Hematopoietic multipotent progenitor cell (in vitro differentiated cells): ENCODE measurements at places on chromosomes 6 and 20. TPM values are rescaled to one million over a fixed set of nuclear protein-coding genes. Genes with fewer than 3 reads are reported as not detected.

DNA sequence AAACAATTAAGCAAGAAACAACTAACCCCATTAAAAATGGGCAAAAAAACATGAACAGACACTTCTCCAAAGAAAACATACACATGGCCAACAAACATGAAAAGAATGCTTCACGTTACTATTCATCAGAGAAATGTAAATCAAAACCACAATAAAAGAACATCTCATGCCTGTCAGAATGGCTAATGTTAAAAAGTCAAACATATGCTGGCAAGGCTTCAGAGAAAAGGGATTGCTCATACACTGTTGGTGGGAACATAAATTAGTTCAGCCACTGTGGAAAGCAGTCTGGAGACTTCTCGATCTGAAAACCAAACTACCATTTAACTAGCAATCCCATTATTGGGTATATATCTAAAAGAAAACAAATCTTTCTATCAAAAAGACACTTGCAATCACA, 217.5 kb downstream of the TINAG start:
- no peak for DNase-seq

- DNase-seq = no peak
Observed at GRCh38 chr6:101208152-101208551, 185.4 kb upstream of the GRIK2 start.

- DNase-seq = peak; percentile 87
Observed at GRCh38 chr20:39081255-39081654, 119.1 kb downstream of the DHX35 start.

- no peak for DNase-seq
Observed at GRCh38 chr6:35305117-35305516, 7.5 kb downstream of the DEF6 start.

GRCh38 chr6:38929560-38929959, 119.0 kb upstream of the GLP1R start:
- DNase-seq = no peak

- DNase-seq = no peak
Observed at GRCh38 chr6:11974089-11974488, 38.0 kb upstream of the HIVEP1 start.

DNA sequence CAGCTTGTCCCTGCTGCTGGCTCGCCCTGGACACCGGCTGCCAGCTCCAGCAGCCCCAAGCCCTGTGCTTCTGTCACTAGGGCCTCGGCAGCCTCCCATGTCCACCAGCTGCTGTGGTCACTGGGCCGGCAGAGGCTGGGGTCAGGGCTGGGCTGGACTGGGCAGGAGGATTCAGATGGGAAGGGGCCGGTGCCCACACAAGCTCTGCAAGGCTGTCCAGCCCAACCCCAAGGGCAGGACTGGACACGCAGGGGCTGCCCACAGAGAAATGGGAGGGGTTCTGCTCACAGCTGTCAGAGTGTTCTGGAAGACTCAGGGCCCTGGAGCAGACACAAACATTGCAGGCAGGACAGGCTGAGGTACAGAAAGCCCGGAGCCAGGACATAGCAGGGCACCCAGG, 65.6 kb downstream of the ADNP start:
- DNase-seq = no peak

GRCh38 chr6:8082954-8083858, 19.0 kb upstream of the BLOC1S5 start:
- no peak for DNase-seq

DNA sequence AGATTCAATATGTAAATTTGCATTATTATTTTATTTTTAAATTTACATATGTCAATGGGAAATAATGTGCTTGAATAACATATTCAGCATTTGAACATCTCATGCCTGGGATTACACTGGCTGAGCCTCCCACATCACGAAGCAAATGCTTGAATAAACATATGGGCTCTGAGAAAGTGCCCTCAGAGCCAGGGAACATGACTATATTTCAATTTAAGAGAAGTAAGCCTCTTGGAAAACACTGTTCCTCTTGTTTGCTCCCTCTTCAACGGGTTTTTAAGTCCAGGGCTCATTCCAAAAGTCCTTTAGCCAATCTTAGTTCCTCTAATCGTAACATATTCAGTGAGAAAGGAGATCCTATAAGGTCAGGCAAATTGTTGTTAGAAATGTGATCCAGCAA, 122.0 kb downstream of the GMPR start:
- no peak for DNase-seq

GRCh38 chr6:166145751-166146150, 21.9 kb downstream of the TBXT start:
- DNase-seq = no peak

BPIFB1 gene
- total RNA-seq = not detected

DNA sequence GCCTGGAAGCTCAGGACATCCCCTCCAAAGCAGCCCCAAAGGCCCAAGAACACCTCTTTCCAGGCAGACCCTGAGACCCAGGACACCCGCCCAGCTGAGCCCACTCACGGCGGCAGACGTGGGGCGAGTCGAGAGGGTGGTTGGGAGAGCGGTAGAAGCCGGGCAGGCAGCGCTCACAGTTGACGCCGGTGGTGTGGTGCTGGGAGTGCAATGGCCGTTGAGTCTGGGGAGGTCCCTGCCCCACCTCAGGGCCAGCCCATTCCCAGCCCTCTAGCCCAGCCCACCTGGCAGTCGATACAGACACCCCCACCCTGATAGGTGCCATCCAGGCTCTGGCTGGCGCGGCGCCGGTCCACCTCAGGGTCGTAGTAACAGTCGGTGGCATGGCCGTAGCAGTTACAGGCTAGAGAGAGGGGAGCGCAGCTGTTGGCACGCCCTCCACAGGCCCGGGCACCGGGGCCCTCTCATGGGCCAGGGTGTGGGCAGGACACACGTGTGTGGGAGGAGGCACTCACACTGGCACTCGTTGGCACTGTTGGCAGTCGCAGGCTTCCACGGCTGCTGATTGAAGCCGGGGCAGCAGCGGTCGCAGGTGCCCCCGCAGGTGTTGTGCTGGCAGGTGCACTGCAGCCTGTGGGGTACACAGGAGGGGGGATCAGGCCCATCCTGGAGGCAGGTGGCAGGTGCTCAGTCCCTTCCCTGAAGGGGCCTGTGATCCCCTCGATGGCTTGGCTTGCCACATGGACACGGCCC, 20.5 kb downstream of the LAMA5 start:
- DNase-seq = no peak

ADGRG6 gene
- 57.1 TPM for total RNA-seq

GRCh38 chr20:33839591-33839990, 28.4 kb downstream of the CHMP4B start:
- DNase-seq = no peak
